ENCODE measurements at places on chromosomes 5 and 9.

DNA sequence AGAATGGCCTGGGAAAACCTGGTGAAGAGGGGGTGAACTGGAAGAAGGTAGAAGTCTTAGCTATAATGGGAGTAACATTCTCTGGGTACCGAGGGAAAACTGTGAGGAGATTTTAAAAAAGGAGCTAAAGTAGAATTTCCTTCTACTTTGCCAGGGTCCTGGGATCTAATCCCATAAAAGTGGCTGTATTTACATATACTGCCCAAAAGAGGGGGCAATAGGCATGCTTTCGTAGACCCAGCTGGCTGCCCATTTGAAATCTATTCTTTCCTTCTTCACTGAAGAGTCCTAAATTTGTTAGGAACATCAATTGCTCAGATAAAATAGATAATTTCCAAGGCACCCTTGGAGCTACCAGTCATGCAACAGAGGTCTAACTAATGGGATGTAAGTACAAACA is 159.2 kb downstream of the CDC42SE2 start:
- peak; percentile 8 for DNase-seq

DNA sequence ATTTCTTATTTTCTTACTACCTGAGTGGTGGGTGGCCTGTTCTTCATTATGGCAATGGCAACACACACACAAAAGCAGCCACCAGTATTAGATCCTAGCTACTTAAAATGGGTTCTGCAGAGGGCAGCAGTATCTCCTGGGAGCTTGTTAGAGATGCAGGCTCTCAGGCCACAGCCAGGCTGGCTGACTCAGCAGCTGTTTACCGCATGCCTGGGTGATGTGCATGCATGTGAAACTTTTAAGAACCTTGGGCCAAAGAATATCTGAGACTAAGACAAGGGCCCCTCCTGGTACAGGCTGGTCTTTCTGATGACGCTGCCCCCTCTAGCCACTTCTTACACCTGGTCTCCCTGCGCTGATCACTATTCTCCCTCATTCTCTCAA is 399.0 kb downstream of the MED10 start:
- peak; percentile 22 for DNase-seq

DNA sequence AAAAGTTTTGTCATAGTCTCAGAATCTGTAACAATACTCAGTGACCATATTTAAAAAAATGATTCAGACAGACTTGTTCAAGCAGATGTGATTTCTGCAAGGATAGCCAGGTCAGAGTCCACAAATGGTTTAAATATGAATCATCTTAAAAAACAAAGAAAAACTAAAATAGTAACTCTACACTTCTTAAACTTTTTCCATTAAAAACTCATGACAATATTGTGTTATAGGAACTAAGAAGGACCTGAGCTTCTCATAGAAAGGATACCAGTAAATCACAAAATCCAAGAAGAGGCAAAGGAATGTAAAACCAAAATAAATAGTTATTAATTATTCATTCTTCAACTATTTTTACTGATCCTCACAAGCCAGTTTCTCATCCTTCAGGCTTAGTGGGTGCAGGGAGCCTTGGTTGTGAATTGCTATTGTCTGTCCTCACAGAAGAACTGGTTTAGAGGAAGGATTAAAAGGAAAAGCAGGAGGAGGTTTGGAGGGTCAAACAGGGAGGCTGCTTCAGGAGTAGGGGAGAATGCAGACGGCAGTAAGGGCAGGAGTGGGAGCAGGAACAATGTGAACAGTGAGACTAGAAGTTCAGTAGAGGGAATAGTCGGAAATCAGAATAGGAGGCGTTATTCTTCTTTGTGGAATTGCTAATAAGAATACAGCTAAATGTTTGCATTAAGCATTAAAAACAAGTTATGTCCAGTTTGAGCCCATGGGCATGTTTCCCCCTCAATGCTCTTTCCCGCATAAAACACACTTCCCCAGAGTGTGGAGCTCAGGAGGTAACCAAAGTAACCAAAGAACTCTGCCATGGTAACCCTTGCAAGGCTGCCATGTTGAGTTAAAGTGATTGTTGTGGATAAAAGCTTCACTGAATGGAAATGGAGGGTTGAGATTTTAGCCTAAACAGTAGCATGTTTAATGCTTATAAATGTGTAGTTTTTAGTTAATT is 110.7 kb downstream of the CCDC192 start:
- DNase-seq, result peak; percentile 88

DNA sequence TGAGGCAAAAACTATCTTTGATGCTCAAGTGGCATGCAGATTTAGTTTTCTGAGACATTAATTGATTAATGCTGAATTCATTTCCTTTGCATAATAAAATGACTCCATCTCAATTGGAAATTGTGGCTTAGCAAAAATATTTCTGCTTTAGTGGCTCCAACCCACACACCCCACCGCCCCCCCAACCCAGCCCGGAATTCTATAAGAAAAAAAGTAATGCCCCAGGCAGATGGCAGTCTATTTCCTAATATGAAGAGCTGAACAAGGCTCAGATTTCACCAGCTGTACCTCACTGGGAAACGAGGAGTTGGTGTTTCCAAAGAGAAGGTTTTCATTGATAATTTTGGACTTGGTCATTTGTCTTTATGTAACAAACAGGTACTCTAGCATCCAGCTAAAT is 182.1 kb downstream of the FBN2 start:
- no peak for DNase-seq

- no peak for DNase-seq
Measured at GRCh38 chr5:118614731-118615456, 373.5 kb downstream of the DTWD2 start.

- peak; percentile 9 for DNase-seq
Measured at GRCh38 chr9:6098431-6098830, 83.0 kb upstream of the RANBP6 start.

Measured in AG10803 (cell line).